ENCODE measurements at places on chromosomes 2 and 18.

- DNase-seq, result no peak
Measured at GRCh38 chr2:234745347-234745746, 206.5 kb upstream of the SH3BP4 start.

GRCh38 chr2:165815299-165816141 is 21.5 kb upstream of the GALNT3 start:
- no peak for DNase-seq

GRCh38 chr2:70679259-70679658 is 88.7 kb downstream of the ADD2 start:
- DNase-seq, result no peak

GRCh38 chr2:213152065-213152794 is 818 bp upstream of the IKZF2 start:
- peak; percentile 80 for DNase-seq

DNA sequence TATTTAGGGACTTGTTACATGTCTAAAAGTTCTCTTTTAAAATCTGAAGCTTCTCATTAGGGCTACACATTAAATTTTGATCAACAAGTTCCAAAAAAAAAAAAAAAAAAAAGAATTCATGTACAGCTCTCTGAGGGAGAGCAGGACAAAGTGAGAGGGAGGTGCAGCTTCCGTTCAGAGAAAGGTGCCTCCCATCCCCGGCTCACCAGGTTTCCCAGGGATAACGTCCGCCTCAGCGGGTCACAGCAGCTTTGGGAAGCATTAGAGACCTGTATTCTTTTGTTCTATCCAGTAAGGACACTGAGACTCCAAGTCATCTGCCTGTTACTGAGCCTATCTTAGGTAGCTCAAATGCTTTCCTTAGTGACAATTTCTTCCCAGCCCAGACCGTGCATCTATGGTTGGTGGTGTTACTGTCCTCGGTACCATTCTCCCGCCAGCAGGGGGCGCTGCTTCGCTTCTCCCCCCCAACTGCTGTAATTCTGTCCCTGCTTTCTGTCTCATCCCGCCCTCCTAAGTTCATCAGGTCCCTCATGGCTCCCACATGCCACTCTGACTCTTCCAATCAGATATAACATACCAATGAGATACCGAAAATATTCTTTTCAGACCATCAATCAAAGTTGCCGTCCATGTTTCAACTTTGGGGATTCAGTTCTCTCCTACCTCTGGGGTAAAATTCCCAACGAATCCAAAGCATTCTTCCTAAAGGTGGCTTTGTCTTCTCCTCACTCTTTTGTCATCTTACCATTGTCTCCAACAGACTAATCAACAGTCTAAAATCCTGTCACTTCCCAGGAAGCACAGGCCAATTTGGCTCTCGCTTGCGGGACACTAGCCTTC is 466.5 kb downstream of the METTL4 start:
- DNase-seq, result peak; percentile 61

DNA sequence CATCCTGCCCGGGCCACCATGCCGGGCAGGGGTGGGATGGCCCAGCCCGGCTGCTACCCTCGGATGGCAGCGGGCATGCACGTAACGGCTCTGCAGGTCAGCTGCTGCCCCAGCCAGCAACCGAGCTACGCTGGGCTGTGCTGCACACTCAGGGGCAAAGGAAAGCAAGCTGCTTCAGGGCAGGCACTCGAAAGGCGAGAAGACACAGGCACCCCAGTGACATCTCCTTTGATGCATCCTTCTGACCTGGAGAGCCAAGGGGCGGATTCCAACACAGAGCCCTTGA is 8.8 kb downstream of the HDAC4 start:
- DNase-seq, result no peak

DNA sequence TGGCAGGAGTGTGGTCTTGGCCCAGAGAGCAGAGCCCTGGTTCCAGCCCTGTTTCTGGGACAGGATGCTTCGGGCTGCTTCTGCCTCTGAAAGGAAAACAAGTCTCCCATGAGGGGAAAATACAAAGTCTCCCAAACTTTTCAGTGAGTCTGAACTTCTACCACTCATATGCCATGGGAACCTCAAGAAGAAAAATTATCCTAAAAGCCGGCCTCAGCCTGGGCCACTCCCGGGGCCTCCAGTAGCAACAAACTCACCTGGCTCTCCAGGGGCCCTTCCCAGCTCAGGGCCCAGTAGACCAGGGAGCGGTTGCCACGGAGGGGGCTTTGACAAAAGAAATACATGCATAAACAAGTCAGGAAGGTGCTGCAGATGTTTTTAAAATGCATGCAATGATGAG is 289.2 kb upstream of the HDAC4 start:
- DNase-seq, result no peak

DNA sequence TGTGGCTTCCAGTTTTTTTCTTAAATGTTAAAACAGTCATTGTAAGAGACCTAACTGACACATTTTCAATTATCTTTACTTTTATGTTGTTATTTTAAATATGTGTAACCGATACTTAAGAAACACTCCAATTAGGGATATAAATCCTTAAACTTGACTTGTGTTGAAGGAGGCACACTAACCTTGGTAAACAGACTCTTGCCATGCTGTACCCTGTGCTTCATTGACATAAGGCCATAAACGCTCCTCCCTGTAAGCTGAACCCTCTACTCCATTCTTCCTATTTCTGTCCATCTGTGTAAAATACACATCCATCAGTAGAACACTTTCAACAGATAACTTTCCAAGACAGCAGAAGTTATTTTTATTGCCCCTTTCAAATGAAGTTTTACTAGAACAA is 780.5 kb upstream of the FAM98A start:
- no peak for DNase-seq

DNA sequence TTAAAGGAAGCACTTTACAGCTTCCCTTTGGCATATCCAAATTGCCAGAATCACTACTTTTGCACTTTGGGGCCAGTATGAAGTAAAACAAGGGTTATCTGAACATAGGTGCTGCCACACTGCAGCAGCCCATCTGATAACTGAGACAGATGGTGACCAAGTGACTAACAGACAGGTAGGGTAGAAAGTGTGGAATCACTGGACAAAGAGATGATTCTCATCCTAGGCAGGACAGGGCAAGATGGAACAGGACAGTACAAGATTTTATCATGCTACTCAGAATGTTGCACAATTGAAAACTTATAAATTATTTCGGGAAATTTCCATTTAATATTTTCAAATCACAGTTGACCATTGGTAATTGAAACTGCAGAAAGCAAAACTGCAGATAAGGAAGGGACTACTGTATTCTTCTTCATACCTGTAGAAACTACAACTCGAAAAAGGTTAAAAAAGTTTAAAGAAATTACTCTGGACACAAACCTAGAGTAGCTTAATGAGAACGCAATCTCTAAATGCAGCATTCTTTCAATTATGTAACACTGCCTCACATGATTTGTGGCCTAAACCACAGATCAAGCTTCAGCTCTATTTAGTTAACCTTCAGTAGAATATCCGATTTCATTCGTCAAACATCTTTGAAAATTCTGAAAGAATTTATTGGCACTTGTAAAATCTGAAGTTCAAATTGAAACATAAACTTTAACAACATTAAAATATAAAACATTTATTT is 31.4 kb downstream of the HEATR5B start:
- DNase-seq, result no peak

- peak; percentile 48 for DNase-seq
Measured at GRCh38 chr18:76495435-76496193, 572 bp upstream of the ZNF516 start.

DNA sequence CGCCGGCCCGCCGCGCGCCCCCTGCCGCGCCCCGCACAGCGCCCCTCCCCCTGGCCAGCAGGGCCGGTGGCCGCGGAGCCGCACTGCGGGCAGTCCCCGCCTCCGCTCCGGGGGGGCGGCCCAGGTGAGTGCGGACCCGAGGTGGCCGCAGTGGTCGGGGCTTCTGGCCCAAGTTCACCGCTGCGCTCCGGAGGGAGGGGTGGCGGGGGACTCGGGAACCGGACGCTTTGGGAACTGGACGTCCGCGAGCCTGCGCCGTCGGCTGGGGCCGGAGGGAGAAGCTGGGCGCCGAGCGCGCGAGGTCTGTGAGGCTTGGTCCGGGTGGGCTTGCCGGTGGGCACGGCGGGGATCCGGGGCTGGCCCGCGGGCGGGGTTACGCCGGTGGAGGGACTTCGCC is 591 bp upstream of the LDLRAD4 start:
- no peak for DNase-seq

DNA sequence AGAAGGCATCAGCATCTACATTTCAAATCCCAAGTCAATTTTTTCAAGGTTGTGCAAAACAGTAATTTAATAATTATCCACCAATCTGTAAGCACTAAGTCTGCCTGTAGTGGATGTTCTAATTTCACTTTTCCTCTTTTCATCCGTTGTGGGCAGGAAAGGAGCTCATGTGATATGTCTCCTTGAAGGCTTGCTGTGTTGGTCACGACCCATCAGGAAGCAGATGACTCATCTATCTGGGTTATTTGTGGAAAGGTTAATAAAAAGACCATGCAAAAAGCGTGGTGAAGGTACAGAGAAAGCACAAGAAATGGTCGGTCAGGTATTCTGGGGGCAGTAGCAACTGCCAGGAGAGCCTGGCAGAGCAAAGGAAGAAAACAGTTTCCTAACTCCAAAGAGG is 476.7 kb upstream of the RAB6C start:
- DNase-seq, result peak; percentile 14

DNA sequence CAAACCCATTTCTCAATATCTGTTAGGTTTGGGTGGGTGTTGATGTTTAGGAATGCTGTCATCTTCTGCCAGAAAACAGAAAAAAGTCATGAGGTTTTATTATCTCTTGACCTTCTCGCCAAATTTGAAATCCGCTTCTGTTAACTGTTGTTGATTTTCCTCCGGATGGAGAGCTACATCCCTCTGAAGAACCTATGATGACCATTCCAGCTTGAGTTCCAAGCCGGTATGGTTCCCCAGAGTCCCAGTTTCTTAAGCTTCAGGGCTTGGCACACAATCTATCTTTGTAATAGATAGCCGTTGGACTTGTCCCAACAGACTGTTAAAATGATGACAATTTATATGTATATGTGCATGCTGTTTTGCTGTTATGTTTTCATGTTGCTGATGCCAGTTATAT is 1201.0 kb downstream of the LRP1B start:
- DNase-seq, result no peak

GRCh38 chr2:152396763-152397162 is 61.8 kb downstream of the FMNL2 start:
- DNase-seq, result no peak

- peak; percentile 1 for DNase-seq
Measured at GRCh38 chr2:119958670-119959268, 54.1 kb upstream of the EPB41L5 start.

DNA sequence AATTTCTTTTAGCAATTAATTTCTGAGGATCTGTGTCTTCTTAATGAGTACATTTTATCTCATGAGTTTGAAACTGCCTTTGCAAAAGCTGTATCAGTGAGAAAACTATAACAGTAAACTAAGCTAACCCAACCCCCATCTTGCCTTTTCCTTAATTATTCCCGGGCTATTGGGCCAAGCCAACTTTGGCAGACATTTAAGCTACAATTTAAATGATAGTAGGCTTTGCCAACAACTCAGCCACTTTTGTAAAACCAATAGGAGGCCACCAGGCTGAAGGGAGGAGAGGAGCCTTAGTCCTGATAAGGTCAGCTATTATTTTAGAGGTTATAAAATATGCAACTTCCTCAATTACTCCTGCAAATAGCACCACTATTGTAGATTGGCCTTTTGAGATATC is 218.0 kb upstream of the KCNJ3 start:
- no peak for DNase-seq

DNA sequence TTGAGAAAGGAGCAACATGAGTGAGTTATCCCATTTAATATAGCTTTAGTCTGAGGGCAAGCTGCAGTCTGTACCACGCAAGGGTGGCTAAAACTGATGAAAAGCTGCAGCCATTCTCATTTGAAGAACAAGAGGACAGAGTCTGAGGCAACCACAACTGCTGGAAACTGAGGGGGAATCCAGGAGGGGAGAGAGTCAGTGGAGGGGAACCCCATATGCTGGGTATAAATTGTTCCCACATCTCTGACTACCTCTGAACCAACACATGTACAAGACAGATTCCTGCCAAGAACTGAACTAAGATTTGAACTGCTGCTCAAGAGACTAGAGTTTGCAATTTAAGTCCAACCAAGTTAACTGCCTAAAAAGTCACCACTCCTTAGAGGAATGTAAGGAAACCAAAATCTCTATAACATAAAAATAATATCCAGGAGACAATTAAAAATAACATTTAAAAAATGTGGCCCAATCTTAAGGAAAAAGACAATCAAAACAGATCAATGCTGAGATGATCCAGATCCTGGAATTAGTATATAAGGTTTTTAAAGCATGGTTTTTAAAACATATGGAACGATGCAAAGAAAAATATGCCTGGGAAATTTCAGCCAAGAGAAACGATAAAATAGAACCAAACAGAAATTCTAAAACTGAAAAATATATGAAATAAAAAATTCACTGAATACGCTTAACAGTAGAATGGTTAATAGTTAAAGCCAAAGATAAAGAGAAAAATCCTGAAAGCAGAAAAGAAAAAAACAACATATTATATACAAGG is 11.2 kb downstream of the CWC22 start:
- DNase-seq, result no peak

GRCh38 chr2:70944111-70944690 is 8.5 kb downstream of the ATP6V1B1 start:
- DNase-seq, result no peak

DNA sequence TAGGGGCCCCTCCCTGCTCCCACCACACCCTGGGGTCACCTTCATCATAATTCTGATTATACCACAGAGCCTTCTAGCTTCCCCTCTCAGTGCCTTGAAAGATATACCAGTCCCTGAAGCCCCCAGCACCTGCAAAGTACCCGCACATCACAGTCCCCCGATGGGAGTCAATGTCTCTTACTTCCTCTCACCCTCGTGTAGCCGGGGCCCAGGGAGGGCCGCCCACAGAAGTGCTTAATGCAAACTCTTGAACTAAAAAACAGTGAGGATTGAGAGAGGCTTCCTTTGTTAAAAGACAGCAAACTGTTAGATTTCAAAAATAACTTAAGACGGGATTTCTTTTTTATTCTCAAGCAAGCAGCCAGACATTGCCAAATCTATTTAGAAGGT is 76.5 kb downstream of the SFXN5 start:
- DNase-seq, result no peak
